Central memory CD4-positive, alpha-beta T cell (primary cell): ENCODE measurements at places on chromosomes 7 and 10.

- DNase-seq = no peak
Measured at GRCh38 chr10:128218161-128218560, 91.9 kb upstream of the MKI67 start.

- DNase-seq = no peak
Measured at GRCh38 chr10:129765664-129766550, 198.2 kb downstream of the EBF3 start.

DNA sequence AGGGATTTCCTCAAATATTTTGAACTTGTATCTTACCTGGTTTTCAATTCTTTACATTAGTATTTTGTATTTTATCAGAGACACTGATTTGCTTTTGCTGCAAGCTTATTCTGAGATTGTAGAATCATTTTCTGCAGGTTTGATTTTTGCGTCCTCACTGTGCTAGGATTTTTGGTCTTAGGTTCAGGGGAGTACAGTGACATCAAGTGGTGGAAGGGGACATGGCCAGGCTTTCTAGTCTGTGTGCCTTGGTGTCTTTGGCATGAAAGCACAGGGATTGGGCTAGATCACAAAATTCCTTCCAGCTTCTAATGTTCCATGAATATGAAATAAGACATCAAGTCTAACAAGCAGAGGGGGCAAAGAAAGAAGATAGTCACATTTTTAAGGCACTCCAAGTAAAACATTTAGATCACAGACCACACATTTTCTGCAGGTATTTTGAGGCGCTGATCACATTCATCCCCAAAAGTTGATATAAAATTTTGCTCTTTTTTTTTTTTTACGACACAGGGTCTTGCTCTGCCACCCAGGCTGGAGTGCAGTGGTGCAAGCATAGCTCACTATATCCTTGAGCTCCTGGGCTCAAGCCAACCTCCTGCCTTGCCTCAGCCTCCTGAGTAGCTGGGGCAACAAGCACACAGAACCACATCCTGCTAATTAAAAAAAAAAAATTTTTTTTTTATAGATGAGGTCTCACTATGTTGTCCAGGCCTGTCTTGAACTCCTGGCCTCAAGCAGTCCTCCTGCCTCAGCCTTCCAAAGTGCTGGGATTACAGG lies 124.4 kb downstream of the PON1 start:
- DNase-seq = no peak

GRCh38 chr10:1525354-1526162 lies 211.8 kb downstream of the ADARB2 start:
- DNase-seq = no peak

DNA sequence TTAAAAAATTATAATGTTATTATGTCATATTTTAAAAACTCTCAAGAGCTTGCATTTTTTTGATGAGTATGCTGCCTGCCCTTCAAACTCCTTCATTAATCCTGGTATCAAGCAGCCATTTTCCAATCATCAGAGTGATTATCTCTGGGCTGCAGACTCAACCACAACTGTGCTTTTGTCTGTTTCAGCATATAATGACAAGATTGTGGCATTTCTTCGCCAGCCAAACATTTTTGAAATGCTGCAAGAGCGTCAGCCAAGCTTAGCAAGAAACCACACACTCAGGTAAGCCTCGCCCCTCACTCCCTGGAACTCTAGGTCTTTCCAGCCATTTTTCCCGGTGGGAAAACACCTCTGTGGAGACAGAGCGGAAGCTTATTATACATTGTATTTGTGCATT lies 90.0 kb upstream of the STK17A start:
- DNase-seq = no peak
